Pancreas (tissue), 10 donors: ENCODE measurements at places on chromosomes 2 and 18. TPM values are rescaled to one million over a fixed set of nuclear protein-coding genes. Genes with fewer than 3 reads are reported as not detected.

DNA sequence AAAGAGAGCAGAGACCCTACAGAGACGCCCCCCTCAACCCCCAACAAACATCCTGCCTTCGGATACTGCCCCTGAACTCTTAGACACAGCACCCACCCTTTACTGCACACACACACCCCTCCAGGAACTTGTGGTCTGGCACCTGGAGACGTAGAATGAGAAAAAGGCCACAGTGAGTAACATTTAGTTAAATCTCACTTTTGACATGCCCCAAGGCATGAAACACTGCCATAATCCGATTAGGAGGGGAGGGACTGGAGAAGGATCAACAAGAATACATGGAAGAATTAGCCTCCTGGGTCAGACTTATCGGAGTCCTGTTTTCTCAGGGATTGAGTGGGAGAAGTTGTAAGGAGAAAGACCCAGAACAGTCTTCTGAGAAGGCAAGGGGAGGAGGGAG, 4.1 kb downstream of the CDK5R2 start:
- DNase-seq, result no peak

GRCh38 chr2:124193706-124194105, 168.6 kb downstream of the CNTNAP5 start:
- no peak for DNase-seq

DNA sequence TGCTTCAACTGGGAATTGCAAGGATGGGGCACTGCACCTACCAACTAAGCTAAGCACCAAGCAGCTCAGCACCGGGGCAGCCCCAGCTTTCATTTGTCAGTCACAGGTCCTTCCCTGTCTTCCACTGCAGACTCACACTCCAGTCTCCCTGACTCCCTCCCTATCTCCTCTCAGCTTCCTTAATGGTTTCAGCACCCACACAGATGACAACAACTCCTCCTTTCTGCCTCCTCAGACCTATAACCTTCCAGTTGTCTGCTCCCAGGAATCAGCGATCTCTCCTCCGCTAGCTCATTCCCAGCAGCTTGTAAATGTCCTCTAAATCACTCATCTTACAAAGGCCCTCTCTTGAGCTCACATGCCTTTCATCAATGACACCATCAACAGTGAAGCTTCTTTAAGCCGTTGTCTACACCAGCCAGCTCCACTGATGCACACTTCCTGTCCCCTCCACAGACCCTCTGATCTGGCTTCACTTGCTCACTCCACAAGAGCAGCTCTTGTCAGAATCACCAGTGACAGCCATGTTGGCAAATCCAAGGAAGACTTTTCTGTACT, 32.1 kb downstream of the CLASP1 start:
- no peak for DNase-seq

- peak; percentile 18 for DNase-seq
Observed at GRCh38 chr18:904218-905090, at the start of gene ADCYAP1. Gene ADCYAP1, plus strand, starts transcription at chr18:904871. Its CDS starts 516 bp downstream, at chr18:905387.

The FAM110C gene
- 10.5 TPM for total RNA-seq

The MYO3B gene
- 0.42 TPM for total RNA-seq

The LDLRAD4 gene
- total RNA-seq, result 4.6 TPM

The CRYBA2 gene
- total RNA-seq, result 5.9 TPM

- DNase-seq, result no peak
Observed at GRCh38 chr18:77108821-77109647, 23.5 kb downstream of the MBP start.

- no peak for DNase-seq
Observed at GRCh38 chr2:73891276-73891901, 1.4 kb upstream of the ACTG2 start.

The TIGD1 gene
- 2.0 TPM for total RNA-seq

The HTR2B gene
- 0.08 TPM for total RNA-seq

DNA sequence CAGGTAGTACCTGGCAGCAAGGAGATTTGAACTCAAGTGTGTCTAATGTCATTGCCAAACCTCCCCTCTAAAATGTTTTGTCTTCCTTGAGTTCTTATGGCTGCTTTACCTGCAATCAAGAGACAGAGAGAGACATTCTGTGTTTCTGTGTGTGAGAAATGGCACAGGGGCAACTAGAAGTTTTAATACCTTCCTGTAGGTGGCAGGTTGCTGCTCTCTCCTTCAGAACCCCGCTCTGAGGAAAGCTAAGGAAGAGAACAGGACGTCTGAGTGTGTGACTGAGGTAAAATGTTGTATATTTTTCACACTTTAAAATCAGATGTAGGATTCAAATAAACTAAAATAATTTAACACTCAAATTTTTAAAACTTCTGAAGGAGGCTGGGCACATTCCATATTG, 19.2 kb downstream of the DTNA start:
- DNase-seq, result no peak

The C2orf80 gene
- not detected for total RNA-seq

The SLC14A1 gene
- total RNA-seq, result 1.9 TPM

DNA sequence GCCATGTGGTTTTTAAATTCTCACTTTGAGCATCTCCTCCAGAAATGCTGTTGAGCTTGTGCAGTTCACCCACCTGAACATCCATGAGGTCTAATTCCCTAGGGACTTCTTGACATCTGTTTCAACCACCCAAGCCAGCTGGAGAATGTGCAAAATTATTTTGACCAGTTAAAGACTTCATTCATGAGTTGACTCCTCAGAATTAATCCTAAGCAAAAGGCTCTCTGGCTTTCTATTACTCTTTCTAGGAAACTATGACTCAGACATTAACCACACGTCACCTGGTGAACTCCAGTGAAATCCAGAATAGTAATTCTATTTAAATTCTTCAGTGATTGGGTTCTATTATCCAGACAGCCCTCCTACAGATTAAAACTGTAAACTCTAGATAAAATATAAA, 247.5 kb downstream of the NBAS start:
- no peak for DNase-seq

The TUBB6 gene
- 24.6 TPM for total RNA-seq

DNA sequence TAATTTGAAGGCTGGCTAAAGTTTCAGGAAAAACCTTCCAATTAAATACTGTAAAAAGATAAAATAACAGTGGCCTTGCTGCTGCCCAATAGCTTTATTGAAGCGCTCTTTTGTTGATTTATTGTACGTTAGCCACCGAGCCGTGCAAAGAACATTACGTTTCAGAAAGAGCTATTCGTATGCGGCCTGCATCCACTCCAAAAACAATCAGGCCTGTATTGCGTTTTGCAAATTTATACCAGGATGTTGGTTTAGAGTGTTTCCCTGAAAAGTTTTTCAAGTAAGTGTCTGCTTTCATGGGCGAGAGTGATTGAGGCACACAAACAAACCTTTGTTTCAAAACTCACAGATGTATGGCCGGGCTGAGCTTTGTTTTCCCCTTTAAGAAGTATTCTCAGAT, 257.2 kb upstream of the SALL3 start:
- no peak for DNase-seq

GRCh38 chr2:96608469-96609455, 29.4 kb downstream of the KANSL3 start:
- no peak for DNase-seq

The DLX1 gene
- total RNA-seq, result not detected

- DNase-seq, result peak; percentile 57
Observed at GRCh38 chr2:191678437-191679100, 633 bp downstream of the NABP1 start.

GRCh38 chr2:96753661-96754282, 6.9 kb upstream of the CNNM4 start:
- DNase-seq, result no peak

- no peak for DNase-seq
Observed at GRCh38 chr2:167487728-167488127, 599.4 kb downstream of the XIRP2 start.

- no peak for DNase-seq
Observed at GRCh38 chr2:178865999-178866398, 58.8 kb upstream of the TTN start.

The UGT1A4 gene
- not detected for total RNA-seq

- no peak for DNase-seq
Observed at GRCh38 chr2:174327021-174327840, 7.5 kb upstream of the SP9 start.

- no peak for DNase-seq
Observed at GRCh38 chr2:232245111-232245510, 133.4 kb upstream of the ALPP start.

GRCh38 chr18:74291472-74291770, 342 bp downstream of the CYB5A start:
- DNase-seq, result no peak

GRCh38 chr2:174985614-174986013, 19.6 kb downstream of the CHN1 start:
- DNase-seq, result no peak

The NAGK gene
- 59.8 TPM for total RNA-seq

GRCh38 chr2:288758-289361, 969 bp upstream of the ALKAL2 start:
- DNase-seq, result no peak
